NK-92 treated with Interleukin-12 subunit alpha and Interleukin-12 subunit beta, amount 100 ng/mL, for 24 hours (cell line): ENCODE measurements at places on chromosomes 13 and 19.

GRCh38 chr13:51243832-51244231 is 21.6 kb downstream of the FAM124A start:
- no peak for DNase-seq

- no peak for DNase-seq
These were observed 12.8 kb upstream of the DHRS12 start for GRCh38 chr13:51816604-51817249.

- no peak for DNase-seq
These were observed 114.5 kb downstream of the SLC7A1 start for GRCh38 chr13:29480893-29481525.

DNA sequence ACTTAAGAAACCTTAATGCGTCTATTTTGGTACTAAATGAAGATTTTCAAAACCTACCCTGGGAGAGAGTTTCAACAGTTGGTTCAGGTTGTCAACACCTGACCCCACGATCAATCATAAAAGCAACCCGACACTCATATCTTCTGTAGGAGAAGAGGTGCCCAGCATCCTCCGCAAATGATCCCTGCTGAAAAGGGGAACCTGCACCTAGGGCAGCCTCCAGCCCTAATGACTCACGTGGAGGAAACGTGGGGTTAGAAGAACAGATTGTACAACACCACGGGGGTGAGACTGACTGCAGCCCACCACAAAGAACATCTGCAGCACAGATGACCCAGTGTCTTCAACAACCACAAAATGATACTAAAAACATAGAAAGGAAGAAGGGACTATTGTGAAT is 116.3 kb downstream of the RAB20 start:
- no peak for DNase-seq

DNA sequence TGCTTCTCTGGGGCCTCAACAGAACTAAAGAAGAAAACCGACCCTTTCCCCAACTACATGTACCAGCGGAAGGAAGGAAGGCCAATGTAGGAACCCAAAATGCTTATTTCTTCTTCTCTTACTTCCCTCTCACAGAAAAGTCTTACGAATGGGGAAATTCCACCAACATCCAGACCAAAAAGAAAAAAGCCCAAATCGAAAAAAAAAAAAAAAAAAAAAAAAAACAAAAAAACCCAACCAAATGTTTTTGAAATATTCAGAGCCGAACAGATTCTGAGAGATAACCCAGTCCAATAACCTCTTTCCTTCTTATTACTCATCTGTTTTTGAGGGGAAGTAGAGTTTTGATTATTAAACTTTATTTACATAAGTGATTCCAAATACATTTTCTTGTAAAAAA is 3.9 kb downstream of the PPM1N start:
- DNase-seq, result no peak

- DNase-seq, result no peak
These were observed 145.3 kb downstream of the POSTN start for GRCh38 chr13:37453246-37453645.

DNA sequence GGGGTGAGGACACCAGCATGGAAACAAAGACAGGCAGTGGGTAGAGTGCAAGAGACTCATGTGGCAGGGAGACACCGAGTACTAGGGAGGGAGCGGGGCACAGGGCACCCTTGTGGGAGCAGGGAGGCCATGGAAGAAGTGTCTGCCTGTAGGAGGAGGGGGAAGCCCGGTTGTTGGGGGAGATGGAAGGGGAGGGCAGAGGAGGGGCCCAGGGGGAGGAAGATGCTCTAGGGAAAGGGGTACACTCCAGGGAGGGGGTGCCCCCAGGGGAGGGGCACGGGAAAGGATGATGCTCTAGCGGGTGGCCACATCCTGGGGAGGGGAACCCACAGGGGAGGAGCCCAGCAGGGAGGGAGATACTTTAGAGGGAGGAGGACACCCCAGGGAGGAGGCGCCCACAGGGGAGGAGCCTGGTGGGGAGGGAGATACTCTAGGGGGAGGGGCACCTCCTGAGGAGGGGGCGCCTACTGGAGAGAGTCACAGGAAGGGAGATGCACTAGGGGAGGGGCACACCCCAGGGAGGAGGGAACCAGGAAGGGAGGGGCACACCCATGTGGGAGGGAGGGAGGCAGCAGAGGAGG is 24.9 kb downstream of the CPAMD8 start:
- DNase-seq, result no peak
